ENCODE measurements at places on chromosomes 3 and 15.

- DNase-seq = no peak
Measured at GRCh38 chr3:184472723-184473428, 88.7 kb upstream of the EPHB3 start.

GRCh38 chr15:42890161-42890913 lies 30.2 kb downstream of the TTBK2 start:
- DNase-seq = peak; percentile 97

GRCh38 chr3:108461661-108462111 lies 48.7 kb downstream of the MYH15 start:
- no peak for DNase-seq

DNA sequence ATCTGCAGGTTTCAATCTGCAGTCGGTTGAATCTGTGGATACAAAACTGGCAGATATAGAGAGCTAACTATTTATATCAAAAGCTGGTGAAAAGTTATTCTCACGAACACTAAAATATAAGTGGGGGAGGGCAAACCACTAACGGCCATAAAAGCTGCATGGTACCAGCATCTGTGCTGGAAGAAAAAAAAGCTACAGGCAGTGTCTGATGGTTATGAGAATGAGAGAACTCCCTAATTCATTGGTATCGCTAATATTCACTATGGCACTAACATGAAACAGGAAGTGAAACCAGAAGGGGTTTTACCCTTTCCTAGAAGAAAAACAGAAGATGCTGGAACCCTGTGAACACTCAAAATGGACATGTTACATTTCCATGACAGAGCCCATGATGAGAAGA lies 15.9 kb downstream of the CEP70 start:
- no peak for DNase-seq
